ENCODE measurements at places on chromosomes 2 and 18.

DNA sequence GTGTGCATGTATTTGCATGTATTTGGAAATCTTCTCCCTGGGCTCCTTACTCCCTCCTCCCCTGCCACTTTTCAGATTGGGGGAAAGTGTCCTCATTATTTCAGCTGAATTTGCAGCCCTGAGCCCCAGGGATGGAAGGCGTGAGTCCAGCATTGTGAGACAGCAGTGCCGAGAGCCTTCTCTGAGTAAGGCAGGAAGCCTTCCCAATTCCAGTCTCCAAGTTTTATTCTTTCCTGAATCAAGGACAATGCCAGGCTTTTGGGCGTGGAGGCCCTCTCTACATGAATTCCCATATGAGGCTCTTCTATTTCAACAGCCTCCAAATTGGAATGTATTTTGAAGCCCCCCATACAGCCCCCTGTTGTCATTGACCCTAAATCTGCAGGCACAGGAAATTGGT is 163.5 kb downstream of the ACKR3 start:
- DNase-seq, result no peak

GRCh38 chr2:85694052-85695025 is at the start of gene GNLY:
Gene GNLY (plus strand): TSS chr2:85694358. CDS start chr2:85694419, 61 bp downstream.
- no peak for DNase-seq

DNA sequence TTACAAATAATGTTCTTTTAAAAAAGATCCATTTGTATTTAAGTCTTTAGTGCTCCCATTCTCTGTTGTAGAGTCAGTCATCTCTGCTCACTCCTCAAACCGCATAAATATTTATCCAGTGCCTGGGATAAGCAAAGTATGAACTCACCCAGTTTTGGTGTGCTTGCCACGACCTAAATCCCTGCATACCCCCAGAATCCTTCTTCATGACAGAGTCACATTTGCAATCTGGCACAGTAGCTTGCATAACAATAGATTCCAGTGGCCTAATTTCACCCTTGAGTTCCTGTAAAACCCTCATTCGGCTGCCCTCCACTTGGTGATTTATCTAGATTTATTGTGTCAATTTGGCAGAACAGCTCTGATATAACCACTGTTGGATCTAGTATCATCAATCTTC is 92.9 kb downstream of the DTNA start:
- no peak for DNase-seq

GRCh38 chr2:200625958-200626363 is 40.1 kb downstream of the AOX1 start:
- DNase-seq, result no peak

DNA sequence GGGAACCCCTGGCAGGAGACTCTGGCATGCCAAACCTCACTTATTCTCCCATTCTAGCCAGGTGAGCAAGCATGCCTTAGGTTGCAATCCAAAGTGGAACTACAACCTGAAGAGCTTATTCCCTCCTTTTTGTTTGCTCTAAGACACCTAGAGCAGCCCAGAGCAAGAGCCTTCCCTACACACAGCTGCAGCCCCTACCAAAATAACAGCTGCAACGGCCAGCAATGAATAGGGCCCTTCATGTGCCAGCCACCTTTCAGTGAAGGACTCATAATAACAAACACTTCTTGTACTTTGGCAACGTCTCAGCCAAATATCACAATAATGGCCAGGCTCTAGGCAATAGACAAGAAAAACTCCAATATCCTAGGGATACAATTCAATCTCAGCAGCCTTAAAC is 178.7 kb downstream of the ALK start:
- DNase-seq, result no peak

DNA sequence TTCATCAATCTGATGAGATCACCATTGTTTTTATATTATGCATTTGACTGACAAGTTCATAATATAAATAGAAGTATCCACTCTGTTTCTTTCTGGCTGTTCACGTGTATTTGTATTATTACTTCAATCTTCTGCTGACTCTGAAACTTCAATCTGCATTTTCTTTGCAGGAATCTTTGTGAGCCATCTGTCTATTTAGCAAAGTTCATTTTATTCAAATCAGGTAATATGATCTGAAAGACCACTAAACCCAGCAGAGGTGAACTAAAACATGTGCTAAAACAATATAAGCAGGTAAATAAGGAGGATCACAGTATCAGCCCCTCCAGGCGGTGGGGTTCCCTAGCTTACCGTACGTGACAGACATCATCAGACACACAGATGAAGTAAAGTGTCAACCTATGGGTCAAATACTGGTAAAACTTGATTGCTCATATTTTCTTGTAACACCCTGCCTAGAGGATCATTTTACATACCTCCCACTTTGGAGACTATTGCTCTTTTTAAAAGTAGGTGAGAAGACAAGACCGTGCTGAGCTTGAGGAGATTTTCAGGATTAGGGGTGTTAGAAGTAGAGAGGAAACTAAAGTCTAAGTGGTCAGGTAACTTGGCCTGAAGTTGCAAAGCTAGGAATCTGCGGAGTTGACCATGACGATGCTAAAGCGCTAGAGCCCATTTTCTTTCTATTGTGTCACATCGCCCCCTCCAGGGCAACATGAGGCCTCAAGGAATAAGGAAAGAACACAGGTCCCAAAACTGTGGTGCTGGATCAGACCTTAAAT is 9.0 kb downstream of the DTNB start:
- DNase-seq, result no peak

DNA sequence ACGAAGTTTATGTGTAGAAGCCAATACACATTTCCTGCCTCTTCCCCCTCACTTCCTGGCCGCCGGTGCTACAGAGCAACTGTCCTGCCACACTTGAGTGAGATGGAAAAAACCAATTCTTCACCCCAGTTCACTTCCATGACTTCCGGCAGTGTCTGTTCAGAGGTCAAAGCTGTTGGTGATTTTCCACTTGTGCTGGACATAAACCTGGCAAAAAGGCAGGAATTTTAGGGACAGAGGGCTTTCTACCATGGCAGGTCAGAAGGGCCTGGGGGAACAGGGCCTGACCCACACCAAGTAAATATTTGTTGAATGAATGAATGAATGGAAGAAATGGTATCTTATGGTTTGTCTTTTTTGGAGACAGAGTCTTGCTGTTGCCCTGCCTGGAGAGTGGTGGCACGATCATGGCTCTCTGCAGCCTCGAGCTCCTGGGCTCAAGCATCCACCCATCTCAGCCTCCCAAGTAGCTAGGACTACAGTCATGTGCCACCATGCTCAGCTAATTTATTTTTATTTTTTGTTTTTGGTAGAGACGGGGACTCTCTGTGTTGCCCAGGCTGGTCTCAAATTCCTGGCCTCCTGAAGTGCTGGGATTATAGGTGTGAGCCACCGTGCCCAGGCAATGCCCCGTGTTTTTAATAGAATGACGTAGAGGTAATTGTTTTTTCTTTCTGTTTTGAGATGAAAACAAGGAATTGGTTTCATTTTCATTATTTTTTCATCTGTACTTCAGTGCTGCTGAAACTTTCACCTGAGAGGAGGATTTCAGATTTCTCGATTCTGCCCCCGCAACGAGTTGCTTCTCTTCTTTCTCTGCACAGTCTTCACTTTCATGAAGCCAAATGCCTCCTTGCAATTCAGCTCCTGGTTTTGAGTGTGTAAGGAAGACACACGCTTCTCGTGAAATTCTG is 48.0 kb upstream of the LPIN2 start:
- DNase-seq, result no peak

GRCh38 chr2:38720613-38721241 is 30.4 kb downstream of the SRSF7 start:
- peak; percentile 30 for DNase-seq

DNA sequence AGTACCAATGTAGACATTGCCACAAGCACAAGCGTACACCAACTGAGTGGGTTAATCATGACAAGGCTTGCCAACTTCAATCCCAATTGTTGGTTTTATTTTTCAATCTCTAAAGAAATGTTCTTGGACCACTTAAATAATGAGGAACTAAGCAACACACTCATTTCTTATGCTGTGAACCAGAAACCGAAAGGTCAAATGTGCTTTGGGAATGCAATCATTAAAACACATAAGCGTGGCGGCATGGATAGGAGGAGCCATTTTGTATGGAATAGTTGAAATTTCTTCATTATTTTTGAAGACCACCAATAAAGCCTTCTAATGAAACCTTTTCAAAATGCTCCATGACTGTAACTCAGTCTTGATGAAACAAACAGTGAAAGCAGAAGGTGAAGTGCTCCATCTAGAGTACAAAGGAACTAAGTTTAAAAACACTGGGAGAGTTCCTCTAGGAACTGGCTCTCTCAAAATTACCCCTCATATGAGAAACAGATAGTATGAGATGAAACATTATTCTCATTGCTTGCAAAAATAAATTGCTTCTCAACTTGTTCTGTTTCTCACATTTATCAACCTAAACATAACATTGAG is 113.2 kb upstream of the CHST9 start:
- DNase-seq, result no peak

- DNase-seq, result no peak
Observed at GRCh38 chr2:100660851-100661584, 98.2 kb downstream of the PDCL3 start.

GRCh38 chr2:160294339-160294803 is 94.3 kb upstream of the ITGB6 start:
- DNase-seq, result no peak

GRCh38 chr2:232816657-232817056 is 40.3 kb upstream of the KCNJ13 start:
- DNase-seq, result no peak

- DNase-seq, result no peak
Observed at GRCh38 chr2:217535957-217536708, 466.7 kb downstream of the TNS1 start.

DNA sequence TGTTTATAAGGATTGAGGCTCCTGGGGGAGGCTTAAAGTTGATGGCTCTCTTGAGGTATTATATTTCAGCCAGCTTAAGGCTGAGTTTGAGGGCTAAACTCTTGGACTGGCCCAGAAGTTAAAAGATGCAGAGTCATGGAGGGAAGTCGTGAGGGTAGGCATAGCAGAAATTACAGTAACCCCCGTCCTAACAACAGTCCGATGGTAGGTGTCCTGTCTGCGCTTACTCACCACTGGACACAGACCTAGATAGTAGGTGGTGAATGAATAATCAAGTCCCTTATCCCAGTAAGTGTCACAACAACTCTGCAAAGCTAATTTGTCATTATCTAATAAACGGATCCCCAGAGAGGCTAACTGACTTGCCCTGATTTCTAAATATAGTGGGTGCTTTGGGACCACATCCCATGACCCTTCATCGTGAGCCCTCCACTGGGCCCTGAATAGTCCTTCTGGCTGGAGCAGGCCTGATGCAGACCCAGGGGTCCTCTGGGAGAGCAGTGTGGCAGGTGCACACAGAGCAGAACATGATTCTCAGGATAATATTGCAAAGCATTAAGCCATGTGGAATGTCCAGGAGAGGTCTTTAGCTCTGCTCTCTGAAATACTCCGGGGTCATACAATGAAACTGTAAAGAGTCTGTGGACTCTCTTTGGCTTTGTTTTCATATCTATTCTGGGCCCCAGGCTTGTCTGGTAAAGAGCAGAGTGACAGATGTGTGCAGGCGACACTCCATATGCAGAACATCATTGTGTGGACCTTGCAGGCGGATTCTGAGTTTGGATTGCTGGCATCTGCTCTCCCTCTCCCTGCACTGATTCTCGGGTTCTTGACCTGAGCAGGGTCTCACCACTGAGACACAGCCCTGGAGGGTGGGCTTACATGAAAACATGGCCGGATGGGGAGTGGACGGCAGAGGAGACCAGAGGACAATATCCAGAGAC is 98.1 kb downstream of the RNF144A start:
- no peak for DNase-seq

- DNase-seq, result no peak
Observed at GRCh38 chr18:57015451-57015850, 131.4 kb upstream of the BOD1L2 start.

DNA sequence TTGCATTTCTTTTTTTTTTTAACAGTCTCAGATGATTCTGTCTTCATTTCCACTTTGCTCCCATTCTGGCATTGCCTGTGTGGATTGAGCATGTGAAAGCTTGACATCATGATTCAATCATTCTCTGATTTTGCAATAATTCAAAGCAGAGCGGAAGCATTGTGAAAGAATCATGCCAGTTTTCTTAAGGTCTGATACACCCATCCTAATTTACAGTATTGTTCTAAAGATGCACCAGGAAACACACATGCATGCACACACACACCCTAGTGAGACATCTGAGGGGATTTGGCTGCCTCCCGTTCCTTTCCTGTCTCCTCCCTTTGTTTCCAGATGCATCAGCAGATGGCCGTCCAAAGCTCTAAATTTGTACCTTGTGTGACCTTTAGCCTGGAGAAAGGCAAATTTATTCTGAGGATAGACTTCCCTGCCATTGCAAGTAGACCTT is 97.3 kb downstream of the FMNL2 start:
- no peak for DNase-seq

DNA sequence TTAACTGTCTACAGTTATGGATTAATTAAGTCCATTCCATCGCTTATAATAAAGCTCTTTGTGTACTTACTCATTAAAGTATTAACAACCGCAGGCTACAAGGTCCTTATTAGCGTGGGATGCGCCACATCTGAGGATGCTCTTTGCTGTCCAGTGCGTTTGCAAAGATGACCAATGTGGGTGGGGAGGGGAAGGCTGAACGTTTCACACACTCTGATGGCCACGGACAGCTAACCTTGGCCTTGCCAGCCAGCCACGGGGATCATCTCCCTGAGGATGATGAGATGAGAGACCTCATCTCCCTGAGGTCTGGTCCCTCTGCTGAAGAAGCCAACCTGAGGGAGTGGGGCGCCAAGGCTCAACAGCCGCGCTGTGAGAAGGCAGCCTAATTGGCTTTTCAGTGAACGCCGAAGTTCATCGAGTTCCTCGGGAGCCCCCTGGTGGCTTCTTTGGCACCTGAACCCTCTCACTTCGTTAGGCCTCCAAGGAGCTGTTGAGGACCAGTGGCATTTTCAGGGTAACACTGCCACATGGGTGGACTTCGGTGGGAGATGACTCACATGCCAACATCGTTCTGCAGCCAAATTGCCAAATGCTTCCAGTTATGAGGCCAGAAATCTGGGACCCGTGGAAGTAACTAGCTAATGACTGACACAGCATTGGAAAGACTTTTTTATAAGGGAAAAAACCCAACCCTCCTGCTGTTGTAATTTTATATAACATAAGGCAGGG is 69.3 kb upstream of the SEC11C start:
- peak; percentile 80 for DNase-seq

- DNase-seq, result no peak
Observed at GRCh38 chr2:140128909-140129308, 1348.7 kb upstream of the NXPH2 start.

GRCh38 chr2:74414881-74415761 is 6.3 kb downstream of the C2orf81 start:
- peak; percentile 22 for DNase-seq

- no peak for DNase-seq
Observed at GRCh38 chr2:118290411-118291250, 202.4 kb downstream of the INSIG2 start.

- no peak for DNase-seq
Observed at GRCh38 chr2:179741317-179741716, 120.1 kb downstream of the ZNF385B start.

DNA sequence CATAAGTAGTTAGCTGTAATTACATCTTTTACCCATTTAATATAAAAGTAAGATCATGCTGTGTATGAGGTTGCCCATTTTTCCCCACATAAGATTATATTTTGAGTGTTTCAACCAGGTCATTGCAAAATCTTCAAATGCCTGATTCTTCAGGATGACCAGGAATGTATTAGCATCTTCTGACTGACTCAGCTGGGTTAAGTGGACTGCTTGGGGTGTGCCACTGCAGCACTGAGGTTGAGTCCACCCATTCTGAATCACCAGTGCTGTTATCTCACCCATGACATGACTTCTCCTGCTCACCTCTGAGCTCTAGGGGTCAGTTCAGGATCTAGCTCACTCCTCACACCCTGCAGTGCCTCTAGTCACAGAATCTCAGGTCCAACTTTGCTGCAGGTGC is 576.7 kb upstream of the ZEB2 start:
- no peak for DNase-seq

All from caudate nucleus (tissue), 63 donors.